RKO (cell line): ENCODE measurements at places on chromosomes 13 and 19.
A peak's percentile ranks its signal among the peaks of the same experiment; 100 is the strongest.

DNA sequence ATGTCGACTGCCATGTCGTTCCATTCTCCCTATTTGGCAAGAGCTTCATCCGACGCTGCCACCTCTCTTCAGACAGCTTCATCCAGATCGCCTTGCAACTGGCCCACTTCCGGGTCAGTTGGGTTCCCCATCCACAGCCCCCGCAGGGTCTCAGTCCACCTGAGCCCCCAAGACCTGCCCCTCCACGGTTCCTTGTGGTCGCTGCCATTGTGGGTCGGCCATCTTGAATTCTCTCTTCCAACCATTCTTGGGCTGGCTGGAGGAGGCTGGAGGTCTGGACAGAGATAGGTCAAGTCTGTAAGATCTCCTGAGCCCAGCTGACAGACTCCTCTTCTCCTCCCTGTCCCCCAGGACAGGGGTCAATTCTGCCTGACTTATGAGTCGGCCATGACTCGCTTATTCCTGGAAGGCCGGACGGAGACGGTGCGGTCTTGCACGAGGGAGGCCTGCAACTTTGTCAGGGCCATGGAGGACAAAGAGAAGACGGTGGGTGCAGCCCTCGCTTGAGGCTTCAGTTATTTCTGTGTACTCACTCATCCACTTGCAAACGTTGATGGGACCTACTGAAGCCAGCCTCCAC lies 19.5 kb downstream of the CPT1C start:
- DNase-seq: peak; percentile 63

DNA sequence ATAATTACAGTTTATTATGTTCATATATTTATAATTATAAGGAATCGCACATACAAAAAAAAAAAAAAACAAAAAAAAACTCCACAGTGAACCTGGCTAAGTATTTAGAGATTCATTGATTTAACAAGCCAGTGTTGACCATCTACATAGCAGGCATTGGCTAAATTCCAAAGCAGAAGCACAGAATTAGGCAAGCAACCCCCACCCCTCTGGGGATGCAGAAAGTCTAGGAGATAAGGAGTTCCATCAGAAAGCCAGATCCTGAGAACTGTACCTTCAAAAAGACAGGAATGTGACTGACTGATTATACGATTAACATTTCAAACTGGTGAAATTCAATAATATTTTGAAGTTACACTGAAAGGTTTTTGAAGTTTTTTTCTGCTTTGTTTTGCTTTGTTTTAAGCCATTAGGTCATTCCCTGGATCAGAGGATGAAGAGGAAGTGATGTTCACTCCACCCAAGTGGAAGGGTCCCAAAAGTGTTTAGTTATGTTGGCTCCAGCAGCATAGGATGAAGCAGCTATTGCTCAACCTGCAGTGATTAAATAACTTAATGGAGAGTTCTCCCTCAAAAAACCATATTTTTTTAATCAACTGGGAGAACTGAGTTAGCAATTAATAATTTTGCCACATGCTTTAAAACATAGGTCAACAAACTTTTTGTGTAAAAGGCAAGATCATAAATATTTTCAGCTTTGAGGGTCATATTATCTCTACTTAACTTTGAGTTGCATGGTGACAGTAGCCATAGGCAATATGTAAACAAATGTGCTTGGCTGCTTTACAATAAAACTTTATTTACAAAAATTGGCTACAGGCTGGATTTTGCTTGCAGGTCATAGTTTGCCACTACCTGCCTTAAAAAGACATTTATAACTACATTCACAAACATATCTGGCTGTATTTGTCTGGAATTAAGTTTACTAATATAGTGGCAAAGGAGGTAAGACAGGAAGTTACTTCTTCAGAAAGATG lies 49.6 kb downstream of the DOCK9 start:
- no peak for DNase-seq

- DNase-seq: no peak
These were observed 3.0 kb downstream of the PEG3 start for GRCh38 chr19:56837492-56838023.

- DNase-seq: no peak
These were observed 198.2 kb downstream of the MYO16 start for GRCh38 chr13:108827646-108828045.

DNA sequence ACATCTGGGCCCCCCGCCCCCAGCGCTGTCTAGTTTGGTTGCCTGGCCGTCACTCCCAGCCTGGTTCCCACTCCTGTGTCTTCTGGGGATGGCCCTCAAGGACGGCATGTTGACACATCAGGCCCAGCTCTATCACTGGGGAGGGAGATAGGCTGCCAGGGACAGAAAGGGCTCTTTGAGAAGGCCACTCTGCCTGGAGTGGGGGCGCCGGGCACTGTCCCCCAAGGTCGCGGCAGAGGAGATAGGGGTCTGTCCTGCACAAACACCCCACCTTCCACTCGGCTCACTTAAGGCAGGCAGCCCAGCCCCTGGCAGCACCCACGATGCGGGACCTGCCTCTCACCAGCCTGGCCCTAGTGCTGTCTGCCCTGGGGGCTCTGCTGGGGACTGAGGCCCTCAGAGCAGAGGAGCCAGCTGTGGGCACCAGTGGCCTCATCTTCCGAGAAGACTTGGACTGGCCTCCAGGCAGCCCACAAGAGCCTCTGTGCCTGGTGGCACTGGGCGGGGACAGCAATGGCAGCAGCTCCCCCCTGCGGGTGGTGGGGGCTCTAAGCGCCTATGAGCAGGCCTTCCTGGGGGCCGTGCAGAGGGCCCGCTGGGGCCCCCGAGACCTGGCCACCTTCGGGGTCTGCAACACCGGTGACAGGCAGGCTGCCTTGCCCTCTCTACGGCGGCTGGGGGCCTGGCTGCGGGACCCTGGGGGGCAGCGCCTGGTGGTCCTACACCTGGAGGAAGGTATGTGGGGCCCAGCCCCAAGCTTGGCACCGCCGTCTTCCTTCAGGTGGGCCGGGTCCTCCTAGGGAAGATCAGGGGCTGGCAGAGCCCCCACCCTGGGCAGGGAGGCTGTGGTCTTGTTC lies at the start of gene AMH:
Gene AMH (plus strand): TSS at position 314 of the 857 bp plus-strand sequence. CDS start 10 bp downstream, at position 324.
- no peak for DNase-seq

DNA sequence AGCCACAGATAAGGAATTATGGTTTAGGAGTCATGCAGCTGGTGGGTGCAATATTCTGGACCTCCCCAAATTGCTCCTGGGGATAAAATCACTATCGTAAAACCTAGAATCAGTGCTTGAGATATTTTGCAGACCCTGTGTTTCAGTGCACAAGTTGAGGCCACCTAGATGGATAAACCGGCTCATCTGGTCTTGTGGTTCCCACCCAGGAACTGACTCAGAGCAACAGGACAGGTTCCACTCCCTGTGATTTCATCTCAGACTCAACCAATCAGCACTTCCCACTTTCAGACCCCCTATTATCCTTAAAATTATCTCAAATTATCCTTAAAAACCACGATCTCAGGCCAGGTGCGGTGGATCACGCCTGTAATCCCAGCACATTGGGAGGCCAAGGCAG lies 21.0 kb downstream of the FBXL12 start:
- DNase-seq: no peak

- DNase-seq: peak; percentile 49
These were observed 4.7 kb upstream of the GJB2 start for GRCh38 chr13:20197361-20197834.
